Pulmonary artery endothelial cell (primary cell): ENCODE measurements at places on chromosomes 12 and 14. TPM values are rescaled to one million over a fixed set of nuclear protein-coding genes. Genes with fewer than 3 reads are reported as not detected.

LMO3 gene
- total RNA-seq = not detected in 2 replicates

TMEM63C gene
- not detected in 2 replicates for total RNA-seq

IFNG-AS1 gene
- total RNA-seq = not detected in 2 replicates

GALNT6 gene
- 75.0 and 112 TPM in 2 replicates for total RNA-seq

EPS8 gene
- total RNA-seq = 35.0 and 45.1 TPM in 2 replicates

PITPNM2 gene
- 5.7 and 8.7 TPM in 2 replicates for total RNA-seq

BLOC1S1 gene
- total RNA-seq = 53.6 and 62.4 TPM in 2 replicates

POU6F1 gene
- 1.3 and 1.9 TPM in 2 replicates for total RNA-seq

FOXN4 gene
- total RNA-seq = not detected in 2 replicates

DPPA3 gene
- total RNA-seq = not detected in 2 replicates

SOCS2 gene
- total RNA-seq = 3.3 and 3.8 TPM in 2 replicates

PLA2G1B gene
- not detected in 2 replicates for total RNA-seq

RNFT2 gene
- 2.6 and 2.7 TPM in 2 replicates for total RNA-seq

KRT71 gene
- not detected in 2 replicates for total RNA-seq

GALNT8 gene
- 0.40 and 2.7 TPM in 2 replicates for total RNA-seq

NYNRIN gene
- total RNA-seq = 9.8 and 10.5 TPM in 2 replicates

CLEC4C gene
- total RNA-seq = not detected in 2 replicates

KERA gene
- not detected in 2 replicates for total RNA-seq

WIF1 gene
- not detected in 2 replicates for total RNA-seq

C12orf60 gene
- total RNA-seq = 0.79 and 1.5 TPM in 2 replicates

PLEKHG7 gene
- 0.07 TPM in 1 of 2 replicates, not detected in the other for total RNA-seq

ESRRB gene
- total RNA-seq = not detected in 2 replicates

E2F7 gene
- 10.2 and 12.7 TPM in 2 replicates for total RNA-seq

ITGB7 gene
- 0.42 TPM in 1 of 2 replicates, not detected in the other for total RNA-seq

TBC1D30 gene
- total RNA-seq = 18.8 and 19.9 TPM in 2 replicates

SPIC gene
- total RNA-seq = not detected in 2 replicates

PRPH gene
- 0.26 and 0.53 TPM in 2 replicates for total RNA-seq

OTX2 gene
- total RNA-seq = not detected in 2 replicates

CCDC197 gene
- total RNA-seq = not detected in 2 replicates

C12orf42 gene
- not detected in 2 replicates for total RNA-seq

IL26 gene
- not detected in 2 replicates for total RNA-seq

HOXC9 gene
- total RNA-seq = not detected in 2 replicates

SERPINA1 gene
- not detected in 2 replicates for total RNA-seq

PLEKHA5 gene
- total RNA-seq = 11.7 and 14.6 TPM in 2 replicates

OR6J1 gene
- not detected in 2 replicates for total RNA-seq

ADIPOR2 gene
- 49.9 and 55.3 TPM in 2 replicates for total RNA-seq

KRT83 gene
- total RNA-seq = not detected in 2 replicates

FGF6 gene
- not detected in 2 replicates for total RNA-seq

ANO4 gene
- 0.11 and 0.13 TPM in 2 replicates for total RNA-seq

NGB gene
- total RNA-seq = not detected in 2 replicates

PFKM gene
- 95.1 and 143 TPM in 2 replicates for total RNA-seq

GNG2 gene
- total RNA-seq = 0.20 TPM in 1 of 2 replicates, not detected in the other

KIF26A gene
- 5.0 and 13.4 TPM in 2 replicates for total RNA-seq

OASL gene
- 0.40 and 0.46 TPM in 2 replicates for total RNA-seq

REP15 gene
- total RNA-seq = 1.3 and 3.0 TPM in 2 replicates
